Heart right ventricle (tissue), 16 donors: ENCODE measurements at places on chromosomes 6 and 20.

DNA sequence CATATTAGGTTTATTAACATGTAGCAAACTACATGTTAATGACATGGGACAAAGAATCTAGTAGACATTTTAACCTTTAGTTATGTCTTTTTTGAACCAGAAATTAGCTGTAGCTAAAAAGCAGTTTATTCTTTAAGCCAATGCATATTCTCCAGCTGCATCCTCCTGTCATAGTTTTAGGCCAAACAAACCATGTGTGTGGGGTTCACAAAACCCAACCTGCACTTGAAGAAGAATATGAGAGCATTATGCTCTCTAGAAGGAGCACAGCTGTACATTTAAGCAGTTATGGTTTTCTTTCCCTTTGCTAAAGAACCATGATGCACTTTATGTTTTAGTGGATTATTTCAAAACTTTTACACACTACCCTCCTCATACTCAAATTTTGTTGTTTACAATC lies 46.2 kb downstream of the AKIRIN2 start:
- no peak for DNase-seq

DNA sequence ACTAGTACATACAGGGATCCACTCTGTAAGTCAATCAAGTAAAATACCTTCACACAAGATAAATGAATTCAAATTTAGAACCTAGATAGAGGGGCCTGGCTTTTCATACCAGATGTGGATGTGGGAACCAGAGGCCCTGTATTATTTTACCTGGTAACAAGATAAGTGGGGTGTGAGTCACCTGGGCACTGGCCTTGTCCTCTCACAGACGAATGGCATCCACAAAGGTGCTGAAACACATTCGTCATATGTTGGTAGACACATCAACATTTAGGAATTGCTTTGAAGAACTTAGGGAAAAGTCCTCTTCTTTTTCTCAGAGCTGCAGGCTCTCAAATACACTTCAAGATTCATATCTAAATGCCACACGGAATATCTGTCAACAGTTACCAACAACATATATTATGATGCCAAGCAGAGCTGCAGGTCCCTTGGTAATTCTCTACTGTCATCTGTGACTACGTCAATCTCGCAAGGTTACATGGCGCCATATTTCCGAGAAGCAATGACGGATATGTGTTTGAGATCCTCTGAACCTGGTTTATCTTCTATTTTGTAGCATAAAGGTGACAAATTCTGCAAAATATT lies 618.6 kb downstream of the EPM2A start:
- DNase-seq, result no peak

GRCh38 chr20:24957326-24958016 lies 8.4 kb downstream of the CST7 start:
- DNase-seq, result no peak

DNA sequence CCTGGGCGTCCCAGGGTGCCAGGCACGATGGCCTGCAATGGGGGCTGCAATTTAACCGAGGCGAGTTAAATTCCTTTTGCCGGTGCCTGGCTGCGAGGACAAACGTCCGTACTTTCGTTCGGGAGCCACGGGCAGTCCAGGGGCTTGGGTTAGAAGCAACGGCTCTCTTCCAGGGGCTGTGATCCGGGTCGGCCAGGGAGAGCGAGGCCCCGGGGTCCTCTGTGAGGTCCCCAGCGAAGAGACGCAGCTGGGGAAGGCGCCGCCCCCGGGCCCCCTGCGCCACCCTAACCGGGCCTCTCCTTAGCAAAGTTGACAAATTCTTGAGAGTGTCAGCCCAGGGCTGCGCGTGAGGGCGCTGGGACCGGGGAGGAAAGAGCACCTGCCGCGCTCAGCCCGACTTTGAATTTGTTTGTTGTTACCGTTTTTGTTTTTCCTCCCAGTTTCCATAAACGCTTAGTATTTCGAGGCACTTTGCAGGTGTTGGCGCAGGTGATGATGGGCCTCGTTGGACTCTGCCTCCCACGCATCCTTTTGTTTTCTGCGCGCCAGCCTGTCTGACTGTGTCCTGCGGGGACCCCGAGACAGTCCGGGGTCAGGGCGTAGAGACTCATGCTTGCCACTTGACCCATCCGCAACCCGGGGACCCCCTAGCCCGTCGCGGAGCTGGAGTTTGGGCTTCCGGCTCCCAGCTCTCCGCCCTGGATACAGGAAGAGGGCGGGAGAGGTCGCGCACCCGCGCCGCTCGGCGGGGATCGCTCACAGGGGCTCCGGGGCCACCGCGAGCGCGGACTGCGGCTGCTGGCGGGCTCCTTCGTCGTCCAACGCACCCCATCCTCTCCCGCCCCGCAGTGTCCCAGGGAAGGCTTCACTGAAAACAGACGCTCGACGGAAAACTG lies 5.8 kb downstream of the OLIG3 start:
- DNase-seq, result no peak

GRCh38 chr20:43900496-43900895 lies 14.2 kb upstream of the TOX2 start:
- DNase-seq, result no peak

DNA sequence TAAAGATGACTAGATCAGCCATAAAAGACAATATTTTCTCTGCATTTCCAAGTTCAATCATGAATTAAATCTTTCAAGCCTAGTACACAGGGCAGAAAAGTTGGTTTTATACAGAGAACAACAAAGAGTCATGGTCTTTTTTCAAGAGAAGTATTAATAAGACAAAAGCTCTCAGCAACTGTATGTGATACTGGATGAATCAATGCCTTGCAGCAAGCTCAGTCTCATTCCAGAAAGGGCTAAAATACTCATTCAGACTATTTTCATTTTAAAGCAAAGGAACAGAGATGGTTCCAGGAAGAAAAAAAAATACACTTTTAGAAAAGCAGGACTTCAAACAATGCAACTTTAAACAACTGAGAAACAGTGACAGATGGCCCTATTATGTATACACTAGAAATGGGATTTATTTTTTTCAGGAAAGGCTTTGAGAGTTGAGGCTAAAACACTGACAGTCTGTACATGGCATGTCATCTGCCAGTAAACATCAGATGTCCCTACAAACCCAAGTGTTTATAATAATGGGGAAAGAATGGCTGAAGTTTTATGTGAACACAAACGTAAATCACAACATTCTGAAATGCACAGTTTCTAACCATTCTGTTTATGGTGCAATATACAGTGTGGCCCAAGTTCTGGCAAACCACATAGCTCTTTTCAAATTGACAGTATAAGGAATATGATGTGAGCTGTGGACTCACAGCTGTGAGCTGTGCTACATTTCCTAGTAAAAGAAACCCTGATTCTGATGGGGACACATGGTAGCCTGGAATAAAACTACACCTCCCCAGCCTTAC lies 114.3 kb upstream of the DST start:
- DNase-seq, result no peak

DNA sequence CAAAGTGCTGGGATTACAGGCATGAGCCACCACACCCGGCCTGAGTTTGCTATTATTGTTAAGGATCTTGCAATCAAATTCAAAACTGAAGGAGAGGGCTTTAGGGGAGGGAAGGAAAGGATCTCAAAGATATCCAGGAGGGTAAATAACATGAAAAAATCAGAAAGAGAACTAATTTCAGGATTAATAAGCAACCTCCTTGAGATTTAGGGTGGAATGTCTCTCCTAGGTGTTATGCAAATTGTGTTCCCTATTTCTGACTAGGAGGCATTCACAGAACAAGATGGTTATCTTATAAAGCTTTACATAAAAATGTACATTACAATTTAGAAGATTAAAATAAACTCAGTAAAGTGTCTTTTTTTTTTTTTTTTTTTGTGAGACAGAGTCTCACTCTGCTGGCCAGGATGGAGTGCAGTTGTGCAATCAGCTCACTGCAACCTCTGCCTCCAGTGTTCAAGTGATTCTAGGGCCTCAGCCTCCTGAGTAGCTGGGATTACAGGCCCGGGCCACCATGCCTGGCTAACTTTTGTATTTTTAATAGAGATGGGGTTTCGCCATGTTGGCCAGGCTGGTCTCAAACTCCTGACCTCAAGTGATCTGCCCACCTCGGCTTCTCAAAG lies 92.0 kb upstream of the BEND3 start:
- DNase-seq, result no peak

DNA sequence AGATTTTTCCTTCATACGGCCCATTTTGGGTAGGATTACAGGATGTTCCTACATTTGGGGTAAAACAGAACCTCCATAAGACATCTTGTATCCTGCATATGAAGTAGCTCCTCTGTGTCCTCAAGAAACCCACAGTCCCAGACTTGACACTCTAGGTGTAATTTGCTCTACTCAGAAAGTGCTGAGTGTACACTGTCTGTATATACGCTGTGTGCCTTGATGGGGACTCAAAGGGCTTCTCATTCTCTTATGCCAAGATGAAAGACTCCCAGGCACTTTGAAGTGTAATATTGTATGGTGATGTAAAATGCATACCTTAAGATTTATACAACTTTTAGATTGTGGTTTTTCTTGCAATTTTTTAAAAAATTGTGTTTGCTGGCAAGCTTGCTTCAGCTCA lies 5.2 kb downstream of the TFAP2D start:
- DNase-seq, result no peak

DNA sequence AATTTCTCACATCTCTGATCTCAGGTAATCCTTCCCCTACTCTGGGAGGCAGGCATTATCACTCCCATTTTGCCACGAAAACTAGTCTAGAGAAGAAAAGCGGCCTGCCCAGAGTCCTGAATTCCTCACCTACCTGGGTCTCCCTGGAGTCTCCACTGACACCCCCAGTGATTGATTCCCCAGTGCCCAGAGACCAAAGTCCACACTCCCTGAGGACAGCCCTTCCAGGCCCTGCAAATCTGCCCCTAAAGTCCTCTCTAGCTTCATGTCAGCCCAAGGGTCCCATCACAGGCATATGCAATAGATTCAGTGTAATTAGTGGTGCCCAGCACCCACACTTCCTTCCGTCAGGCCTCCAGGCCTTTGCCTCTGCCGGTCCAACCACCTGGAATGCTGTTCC lies 47.2 kb downstream of the MAFB start:
- no peak for DNase-seq

DNA sequence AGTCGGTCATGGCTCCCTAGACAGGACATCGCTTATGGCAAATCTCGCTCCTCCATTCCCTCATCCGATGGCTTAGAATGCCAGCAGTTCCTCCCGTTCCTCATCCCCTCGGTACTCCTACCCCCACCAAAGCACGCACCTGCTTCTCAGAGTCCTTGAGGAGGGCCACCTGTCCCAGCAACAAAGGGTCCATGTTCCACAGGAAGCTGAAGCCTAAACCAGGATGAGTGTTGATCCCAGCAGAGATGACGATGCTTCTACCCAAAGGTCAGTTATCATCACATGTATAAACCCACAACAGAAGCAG lies 111.2 kb downstream of the THBS2 start:
- no peak for DNase-seq

- peak; percentile 30 for DNase-seq
Observed at GRCh38 chr6:26311385-26312095, 53.5 kb upstream of the BTN3A2 start.

DNA sequence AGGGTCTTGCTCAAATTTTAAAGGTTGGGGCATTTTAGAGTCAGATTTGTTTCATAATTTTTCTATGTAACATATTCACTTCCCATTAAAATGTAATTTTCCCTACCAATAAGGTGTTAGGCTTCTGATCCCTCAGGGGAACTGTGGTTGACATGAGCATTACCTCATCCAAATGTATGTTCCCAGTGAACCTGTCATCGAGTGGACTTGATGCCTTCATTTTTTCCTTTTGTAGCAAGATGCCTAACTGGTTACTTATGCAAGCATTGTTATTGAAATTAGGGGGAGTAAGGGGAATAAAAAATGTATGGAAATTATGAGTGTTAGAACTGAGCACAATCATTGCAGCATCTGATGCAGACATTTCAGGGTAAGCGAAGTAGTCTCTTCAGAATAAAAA lies 360.5 kb downstream of the BCKDHB start:
- no peak for DNase-seq

DNA sequence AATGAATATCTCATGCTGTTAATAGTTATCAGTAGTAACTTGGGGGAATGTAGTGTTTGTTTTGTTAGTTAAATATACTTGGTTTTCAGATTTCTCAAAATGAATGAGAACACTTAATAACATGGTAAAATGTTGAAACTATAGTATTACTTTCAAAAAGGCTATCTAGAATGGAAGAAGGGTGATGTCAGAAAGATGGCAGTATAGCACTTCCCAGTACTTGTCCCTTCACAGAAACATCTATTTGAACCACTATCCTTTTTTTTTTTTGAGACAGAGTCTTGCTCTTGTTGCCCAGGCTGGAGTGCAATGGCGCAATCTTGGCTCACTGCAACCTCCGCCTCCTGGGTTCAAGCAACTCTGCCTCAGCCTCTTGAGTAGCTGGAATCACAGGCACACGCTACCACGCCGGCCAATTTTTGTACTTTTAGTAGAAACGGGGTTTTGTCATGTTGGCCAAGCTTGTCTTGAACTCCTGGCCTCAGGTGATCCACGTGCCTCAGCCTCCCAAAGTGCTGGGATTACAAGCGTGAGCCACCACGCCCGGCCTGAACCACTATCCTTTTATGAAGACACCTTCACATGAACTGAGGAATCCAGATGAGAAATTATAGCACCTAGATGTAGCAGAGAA lies 4.7 kb upstream of the ECHDC1 start:
- no peak for DNase-seq

DNA sequence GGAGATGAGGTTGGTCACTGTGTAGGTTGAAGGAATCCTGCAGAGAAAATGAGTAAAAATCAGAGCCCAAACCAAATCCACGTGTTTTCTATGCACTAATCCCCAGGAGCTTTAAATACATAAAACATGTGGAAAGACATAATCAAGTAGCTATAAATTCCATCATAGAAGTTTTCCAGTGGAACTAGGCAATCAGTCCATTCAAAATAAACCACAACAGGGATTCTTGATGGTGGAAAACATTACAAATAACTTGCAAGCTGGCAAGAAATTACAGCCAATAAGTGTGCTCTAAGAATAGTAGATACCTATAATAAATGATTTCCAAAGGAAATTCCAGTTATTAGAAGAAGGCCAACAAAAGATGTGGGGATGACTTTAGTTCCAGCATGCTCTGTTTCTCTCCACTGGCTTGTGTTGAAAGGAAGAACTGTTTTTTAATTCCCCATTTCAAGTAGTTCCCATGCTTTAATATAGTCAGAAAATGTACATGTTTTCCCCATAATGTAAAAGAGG lies 49.8 kb upstream of the ADGRG6 start:
- no peak for DNase-seq

GRCh38 chr6:39102821-39103136 lies 12.2 kb downstream of the SAYSD1 start:
- no peak for DNase-seq

- DNase-seq, result no peak
Observed at GRCh38 chr20:2297357-2297728, 1.5 kb downstream of the TGM3 start.

GRCh38 chr6:113995634-113996033 lies 24.7 kb upstream of the HDAC2 start:
- DNase-seq, result peak; percentile 41

DNA sequence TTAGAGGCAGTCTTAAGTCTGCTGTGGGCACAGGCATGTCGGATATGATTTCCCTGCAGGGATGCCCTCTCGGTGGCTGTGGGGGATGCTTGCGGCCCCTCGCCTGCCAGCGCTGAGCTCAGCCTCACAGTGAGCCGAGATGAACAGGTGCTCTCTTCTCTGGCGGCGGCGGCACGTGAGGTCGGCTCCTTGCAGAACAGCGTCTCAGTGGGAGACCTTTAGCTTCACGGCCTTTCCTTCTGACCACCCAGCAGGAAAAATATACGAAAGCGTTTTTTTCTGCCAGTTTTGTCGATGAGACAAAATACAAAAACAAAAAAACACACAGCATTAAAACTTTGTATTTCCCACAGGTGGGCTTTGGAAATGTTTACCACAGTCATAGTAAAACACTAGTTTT lies 23.6 kb downstream of the FOXA2 start:
- DNase-seq, result no peak
